ENCODE measurements at places on chromosomes 1 and 21.

DNA sequence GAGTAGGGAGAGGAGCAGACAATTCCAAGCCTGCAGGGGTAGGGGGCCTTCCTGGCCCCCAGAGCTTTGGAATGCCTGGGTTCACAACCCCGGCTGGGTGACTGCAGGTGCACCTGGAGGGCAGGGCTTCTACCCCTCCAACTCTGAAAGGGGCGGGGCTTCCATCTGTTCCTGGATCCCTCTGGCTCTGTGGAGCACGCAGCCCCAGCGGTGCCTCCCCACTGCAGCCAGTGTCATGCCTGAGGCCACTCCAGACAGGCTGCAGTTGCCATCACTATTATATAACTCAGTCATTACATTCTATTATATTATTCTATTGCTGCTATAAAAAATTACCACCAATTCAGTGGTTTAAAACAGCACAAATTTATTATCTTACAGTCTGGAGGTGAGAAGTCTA is 12.5 kb upstream of the FNBP1L start:
- no peak for DNase-seq

DNA sequence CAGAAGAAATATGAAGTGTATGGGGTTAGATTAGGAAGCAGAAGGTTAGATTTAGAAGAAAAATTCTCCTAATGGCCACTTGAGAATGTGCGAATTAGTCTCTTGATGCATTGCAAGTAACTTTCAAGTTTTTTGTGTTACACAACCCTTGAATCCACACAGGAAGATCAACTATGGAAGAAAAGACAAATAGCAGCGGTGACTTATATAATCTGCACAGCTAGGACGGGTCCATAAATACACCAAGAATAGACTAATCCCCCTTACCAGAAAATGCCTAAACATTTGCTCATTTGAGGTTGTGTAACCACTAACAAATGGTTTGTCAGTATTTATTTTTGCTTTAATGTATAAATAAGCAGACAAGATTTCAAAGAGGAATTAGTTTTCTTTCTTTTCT is 182.6 kb downstream of the TGFB2 start:
- DNase-seq: no peak

- no peak for DNase-seq
These were observed 722.2 kb downstream of the RWDD3 start for GRCh38 chr1:95956215-95956614.

DNA sequence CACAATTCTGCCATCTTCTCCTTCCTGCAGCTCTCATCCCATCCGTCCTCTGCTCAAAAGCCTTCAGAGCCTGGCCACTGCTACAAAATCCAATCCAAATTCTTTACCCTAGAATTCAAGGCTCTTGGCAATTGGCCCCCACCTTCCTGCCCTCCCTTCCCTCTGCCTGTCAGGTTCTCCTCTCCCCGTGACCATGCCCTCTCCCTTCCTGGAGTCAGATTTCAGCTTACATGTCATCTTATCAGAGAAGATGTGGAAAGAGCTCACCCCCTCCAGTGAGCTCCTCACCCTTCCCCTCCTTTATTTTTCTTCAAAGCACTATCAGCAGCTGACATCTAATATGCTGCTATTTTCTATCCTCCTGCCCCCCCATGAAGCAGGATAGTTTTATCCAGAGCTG is 86.9 kb downstream of the GRIK3 start:
- DNase-seq: no peak

- no peak for DNase-seq
These were observed 6.4 kb upstream of the EPHA2 start for GRCh38 chr1:16162163-16162822.

DNA sequence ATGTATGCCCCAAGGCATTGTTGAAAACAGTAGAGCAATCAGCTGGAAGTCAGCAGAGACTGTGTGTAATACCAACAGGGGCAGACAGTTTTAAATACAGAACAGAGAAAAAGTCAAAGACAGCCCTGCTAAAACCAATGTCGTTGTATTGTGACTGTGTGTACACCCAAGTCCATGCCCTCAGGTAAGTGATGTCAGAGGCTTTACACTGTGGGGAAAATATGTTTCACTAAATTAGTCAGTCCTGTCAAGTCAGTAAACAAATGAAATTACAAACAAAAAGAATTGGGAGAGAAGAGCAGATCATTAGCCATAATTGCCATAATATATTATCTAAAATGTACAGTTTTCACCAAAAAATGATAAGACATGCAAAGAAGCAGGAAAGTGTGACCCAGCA is 2.4 kb upstream of the CYP2J2 start:
- DNase-seq: no peak

- DNase-seq: no peak
These were observed 8.3 kb downstream of the PGLYRP4 start for GRCh38 chr1:153340356-153340755.

Measured in C1 segment of cervical spinal cord (tissue), 14 donors.